Pons (tissue), 1 donor: ENCODE measurements at places on chromosomes 1 and 21.

GRCh38 chr1:187948170-187948794 is 1119.5 kb downstream of the PLA2G4A start:
- DNase-seq, result no peak

DNA sequence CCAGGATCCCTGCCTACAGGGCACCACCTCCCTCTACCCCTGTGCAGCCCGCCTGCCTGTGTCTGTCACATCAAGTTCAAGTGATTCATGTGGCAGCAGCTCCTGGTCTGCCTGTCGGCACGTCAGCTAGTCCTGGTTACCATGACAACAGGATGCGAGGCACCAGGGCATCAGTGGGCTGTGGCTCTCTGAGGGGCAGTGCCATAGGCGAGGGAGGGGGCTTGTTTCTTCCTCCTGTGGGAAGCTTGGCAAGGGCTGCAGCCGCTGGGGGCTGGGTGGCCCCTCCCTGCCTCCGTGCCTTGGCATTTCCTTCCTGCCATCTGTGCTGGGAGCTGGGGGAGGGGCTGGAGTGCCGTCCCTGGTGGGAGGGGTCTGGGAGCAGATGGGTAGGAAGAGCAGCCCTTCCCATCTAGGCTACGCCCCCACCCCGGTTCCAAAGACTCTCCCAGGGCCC is 43.1 kb downstream of the FOXO6 start:
- no peak for DNase-seq

- DNase-seq, result no peak
These were observed 55.0 kb downstream of the NFASC start for GRCh38 chr1:204925701-204926100.

- DNase-seq, result peak; percentile 91
These were observed 47.4 kb upstream of the PRDX6 start for GRCh38 chr1:173429471-173430402.

DNA sequence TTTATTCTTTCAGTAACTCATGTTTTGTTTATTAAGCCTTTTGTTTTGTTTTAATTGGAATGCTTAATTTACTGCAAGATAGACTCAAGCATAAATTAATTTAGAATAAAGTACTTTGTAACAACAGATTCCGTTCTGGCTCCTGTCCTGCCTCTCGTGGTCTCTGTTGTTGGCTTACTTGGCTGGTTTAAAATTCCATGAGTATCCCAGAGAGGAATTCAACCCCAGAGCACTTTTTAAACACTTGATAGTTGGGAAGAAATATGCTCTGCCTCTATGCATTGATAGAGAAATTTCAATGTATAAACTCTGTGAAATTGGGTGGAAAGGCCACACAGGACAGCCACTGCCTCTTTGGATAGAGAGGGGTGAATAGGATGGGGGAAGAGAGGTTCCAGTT is 89.7 kb downstream of the ATP5PO start:
- DNase-seq, result no peak

GRCh38 chr1:79760531-79760930 is 754.0 kb upstream of the ADGRL4 start:
- no peak for DNase-seq

DNA sequence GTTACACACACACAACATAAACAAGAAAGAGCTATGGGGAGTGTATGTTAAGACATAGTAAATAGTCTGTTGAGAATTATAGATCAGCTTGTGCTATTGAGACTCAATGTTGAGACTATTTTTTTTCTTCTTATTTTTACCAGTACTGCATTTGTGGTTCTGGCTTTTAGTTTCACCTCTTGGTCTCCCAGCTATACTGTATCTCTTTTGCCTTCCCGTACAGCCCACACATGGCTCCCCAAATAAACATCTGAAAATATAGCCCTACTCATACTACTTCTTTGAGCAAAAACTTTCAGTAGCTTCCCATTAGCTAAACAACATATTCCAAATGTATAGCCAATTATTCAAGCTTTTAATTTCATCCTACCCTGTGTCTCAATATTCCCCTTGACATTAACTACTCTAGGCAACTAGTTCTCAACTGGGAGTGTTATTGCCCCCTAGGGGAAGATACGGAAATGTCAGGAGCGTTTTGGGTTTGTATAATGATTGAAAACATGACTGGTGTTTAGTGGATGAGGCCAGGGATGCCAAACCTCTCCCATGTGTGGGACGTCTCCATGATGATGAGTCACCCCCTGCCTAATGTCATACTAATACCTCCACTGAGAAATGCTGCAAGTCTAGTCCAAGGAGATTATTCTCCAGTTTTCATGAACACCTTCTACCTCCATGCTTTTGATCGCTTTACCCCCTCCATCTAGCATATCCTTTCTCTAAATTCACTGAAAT is 6.8 kb downstream of the RPE65 start:
- peak; percentile 59 for DNase-seq

- no peak for DNase-seq
These were observed 46.0 kb upstream of the EDARADD start for GRCh38 chr1:236348071-236348470.

GRCh38 chr1:198295225-198295624 is 138.4 kb downstream of the NEK7 start:
- DNase-seq, result no peak

DNA sequence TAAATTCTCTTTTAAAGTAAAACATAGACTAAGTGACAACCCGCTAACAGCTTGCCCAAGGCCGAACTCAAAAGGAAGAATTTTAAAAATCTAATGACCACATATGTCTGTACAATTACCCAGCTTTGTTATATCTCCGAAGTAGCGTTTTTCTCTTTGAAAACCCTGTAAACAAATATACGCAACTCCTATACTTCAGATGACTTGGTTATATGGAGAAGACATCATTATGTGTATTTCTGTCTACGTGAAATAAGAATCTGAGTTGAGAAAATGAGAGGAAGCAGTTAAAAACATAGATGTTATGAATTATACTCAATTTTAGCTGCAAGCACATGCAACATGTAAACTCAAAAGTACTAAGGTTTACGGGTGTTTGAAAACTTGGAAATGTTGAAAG is 2.0 kb downstream of the PBX1 start:
- peak; percentile 52 for DNase-seq

- no peak for DNase-seq
These were observed 5.8 kb downstream of the ELF3 start for GRCh38 chr1:202016022-202016810.

- peak; percentile 60 for DNase-seq
These were observed 5.2 kb upstream of the HLX start for GRCh38 chr1:220873868-220874655.

- no peak for DNase-seq
These were observed 419.6 kb upstream of the BRINP3 start for GRCh38 chr1:190897233-190897632.

- DNase-seq, result no peak
These were observed 232.1 kb downstream of the DUSP10 start for GRCh38 chr1:221509575-221510355.

DNA sequence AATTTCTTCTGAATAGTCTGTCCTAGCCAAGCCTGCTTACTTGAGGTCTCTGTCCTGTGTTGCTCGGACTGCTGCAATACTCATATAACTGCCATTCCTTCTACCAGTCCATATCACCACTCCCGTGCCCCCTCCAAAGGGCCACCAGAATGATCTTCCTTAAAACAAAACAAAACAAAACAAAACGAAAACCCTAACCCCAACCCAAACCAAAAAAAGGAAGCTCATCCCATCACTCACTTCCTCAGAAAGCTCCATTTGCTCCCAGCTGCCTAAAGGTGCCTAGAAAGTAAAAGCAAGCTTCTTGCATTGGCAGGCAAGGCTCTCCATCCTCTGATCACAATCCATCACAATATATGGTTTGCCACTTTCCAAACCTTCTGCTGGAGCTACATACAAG is 20.3 kb downstream of the USP24 start:
- DNase-seq, result no peak

DNA sequence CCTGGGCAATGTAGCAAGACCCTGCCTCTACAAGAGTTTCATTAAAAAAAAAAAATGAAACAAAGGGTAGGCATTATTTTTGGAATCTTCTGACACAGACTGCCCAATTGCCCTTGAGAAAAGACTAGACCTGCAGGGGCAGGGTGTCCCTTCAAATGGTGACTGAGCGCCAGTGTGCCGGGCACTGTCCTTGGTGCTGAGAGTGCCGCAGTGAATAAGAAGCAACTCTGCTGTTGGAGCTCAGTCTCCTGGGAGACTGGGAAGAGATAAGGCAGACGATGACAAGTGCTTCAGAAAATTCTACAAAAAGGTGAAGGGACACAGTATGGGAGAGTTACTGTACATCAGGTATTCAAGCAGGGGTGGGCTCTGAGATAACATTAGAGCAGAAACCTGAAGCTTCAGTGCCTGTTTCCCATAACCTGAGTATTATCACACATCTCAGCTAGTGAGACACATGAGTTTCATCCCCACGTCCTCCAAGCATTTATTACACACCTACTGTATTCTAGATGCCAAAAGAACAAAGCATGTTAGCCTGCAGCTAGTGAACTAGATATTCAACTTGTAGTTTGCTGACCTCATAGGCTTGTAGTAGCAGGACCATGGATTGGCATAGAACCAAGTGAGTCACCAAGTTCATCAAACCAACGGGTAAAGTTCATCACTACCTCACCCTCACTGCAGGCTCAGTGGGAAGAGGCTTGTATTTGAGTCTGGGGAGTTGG is 18.4 kb upstream of the RPL11 start:
- no peak for DNase-seq

GRCh38 chr1:200336101-200336845 is 73.6 kb downstream of the ZNF281 start:
- no peak for DNase-seq

- DNase-seq, result no peak
These were observed 8.3 kb downstream of the NFYC start for GRCh38 chr1:40699787-40700186.

GRCh38 chr1:163273766-163274441 is 47.9 kb upstream of the NUF2 start:
- no peak for DNase-seq

GRCh38 chr1:99766378-99766800 is at the start of gene FRRS1:
FRRS1 (minus strand) TSS chr1:99766635; CDS start chr1:99748768, 17,867 bp downstream.
- peak; percentile 76 for DNase-seq

DNA sequence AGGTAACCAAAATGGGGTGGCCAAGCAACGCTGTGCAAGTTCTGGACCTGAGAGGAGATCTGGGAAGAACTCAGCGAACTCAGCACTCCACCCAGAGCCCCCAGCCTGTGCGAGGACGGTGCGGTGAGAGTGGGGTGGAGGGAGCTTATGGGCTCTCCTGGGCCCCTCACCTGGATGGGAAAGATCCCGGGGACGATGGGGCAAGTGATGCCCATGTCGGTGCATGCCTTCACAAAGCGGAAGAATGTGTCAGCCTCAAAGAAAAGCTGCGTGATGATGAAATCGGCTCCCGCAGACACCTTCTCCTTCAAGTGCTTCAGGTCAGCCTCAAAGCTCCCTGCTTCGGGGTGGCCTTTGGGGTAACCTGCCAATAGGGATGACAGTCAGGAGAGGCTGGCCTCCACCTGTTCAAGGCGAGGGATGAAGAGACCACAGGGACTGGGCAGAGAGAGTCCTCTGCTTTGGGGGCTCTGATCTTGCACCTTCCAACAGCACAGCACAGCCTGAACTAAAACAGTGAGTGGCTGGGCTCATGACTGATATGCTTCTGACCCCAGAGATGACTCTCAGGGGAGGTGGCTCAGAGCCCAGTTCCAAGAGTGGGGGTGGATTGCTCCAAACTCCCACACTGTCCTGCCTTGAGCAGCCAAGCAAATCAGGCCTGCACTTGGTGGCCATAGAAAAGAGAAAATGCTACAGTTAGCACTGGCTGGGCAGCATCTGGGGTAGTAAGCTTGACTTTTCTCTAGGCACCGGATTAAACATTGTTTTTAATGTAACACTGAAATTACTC is 9.5 kb downstream of the MTHFR start:
- DNase-seq, result no peak

DNA sequence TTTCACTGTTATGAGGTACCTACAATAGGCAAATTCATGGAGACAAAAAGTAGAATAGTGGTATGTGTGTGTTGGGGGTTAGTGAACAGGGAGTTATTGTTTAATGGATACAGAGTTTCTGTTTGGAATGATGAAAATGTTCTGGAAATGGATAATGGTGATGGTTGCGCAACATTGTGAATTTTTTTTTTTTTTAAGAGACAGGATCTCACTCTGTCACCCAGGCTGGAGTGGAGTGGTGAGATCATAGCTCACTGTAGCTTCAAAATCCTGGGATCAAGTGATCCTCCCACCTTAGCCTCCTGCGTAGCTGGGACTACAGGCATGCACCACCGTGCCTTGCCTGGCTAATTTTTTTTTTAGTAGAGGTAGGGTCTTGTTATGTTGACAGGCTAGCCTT is 34.5 kb upstream of the TRABD2B start:
- no peak for DNase-seq

DNA sequence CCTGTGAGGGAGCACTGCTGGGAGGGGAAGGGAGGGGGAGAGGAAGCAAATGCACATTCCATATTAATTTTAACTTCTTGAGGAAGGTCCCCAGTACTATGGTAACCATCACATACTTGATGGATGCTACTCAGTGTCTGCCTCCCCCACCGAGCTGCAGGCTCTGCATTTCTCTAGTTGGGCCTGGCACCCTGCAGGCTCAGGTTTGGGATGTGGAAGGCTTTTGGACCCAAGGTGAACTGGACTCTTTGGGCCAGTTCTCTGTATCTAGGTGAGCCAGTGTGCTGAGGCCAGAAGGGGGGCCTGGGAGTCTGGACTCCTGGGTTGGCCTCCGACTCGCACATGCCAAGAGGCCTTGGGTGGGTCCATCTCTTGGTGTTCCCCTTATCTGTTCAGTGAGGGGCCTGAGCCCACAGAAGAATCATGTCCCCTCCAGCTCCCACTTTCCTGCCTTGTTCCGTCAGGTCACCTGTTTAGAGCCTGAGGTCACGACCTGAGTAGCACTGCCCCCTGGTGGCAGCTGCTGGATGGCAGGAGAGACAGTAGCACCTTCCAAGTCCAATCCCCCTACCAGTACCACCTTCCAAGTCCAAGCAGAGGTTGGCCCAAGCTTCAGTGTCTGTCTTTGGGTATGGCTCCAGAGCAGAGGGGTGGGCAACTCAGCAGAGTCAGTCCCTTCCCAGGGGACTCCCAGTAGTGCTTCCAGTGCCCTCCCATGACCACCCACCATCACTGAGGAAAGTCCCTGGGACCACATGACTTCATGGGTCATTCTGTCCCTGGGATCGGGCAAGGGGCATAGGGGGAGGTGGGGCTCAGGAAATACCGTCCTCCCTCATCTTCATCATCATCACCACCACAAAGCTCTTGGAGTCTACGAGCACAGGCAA is 241.8 kb downstream of the TRABD2B start:
- no peak for DNase-seq

GRCh38 chr1:175889848-175890247 is 146.5 kb upstream of the TNR start:
- no peak for DNase-seq

DNA sequence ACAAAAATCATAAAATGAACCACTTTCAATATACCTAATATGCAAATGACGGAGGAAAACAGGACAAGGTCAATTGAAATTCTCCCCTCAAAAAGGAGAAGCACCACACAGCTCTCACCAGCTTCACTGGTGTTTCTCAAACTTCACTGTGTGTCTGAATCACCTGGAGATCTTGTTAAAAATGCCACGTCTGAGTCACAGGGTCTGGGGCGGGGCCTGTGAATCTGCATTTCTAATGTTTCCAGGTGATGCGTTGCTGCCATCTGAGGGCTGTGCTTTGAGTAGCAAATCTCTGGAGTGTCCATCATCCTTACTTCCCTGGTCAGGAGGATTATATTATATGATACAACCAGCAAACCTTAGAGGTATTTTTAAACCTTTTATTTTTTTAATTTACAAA is 9.0 kb downstream of the CLDN19 start:
- no peak for DNase-seq
